ENCODE measurements at places on chromosomes 16 and 17.

DNA sequence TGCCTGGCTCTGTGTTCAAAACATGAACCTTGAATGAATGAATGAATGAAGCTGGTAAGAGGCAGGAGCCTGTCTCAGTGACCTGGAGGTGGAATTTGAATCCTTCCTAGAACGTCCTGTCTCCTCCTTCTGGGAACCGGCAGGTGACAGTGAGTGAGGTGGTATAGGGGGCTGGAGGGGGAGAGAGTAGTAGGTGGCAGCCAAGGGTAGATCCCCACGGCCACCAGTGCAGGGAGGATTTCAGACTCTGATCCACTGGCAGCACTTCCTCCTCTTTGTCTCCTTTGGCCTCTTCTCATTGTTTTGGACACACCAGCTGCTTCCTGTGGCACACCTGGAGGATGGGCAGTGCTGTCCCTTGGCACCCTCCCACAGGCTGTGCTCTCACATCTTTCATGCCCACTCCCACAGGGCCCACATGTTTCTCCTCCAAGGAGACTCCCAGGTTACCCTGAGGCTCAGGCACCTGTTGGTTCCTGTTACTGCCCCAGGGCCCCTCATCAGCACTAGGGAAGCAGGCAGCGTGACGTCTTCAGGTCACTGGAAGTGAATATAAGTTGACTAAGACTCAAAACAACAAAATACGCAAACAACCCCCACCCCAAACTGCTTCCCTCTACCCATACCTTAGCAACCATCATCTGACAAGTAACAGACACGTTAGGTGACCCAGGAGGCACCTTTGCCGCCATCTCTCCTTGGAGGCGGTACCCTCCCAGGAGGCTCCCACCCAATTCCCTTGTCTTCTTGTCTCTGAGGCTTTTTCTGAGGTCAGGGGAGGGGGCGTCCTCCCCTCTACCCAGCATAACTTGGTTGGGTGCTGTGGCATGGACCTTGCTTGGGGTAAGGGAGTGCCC lies 84.6 kb downstream of the N4BP1 start:
- DNase-seq = no peak

- no peak for DNase-seq
Observed at GRCh38 chr16:19105131-19105530, 8.6 kb upstream of the ITPRIPL2 start.

DNA sequence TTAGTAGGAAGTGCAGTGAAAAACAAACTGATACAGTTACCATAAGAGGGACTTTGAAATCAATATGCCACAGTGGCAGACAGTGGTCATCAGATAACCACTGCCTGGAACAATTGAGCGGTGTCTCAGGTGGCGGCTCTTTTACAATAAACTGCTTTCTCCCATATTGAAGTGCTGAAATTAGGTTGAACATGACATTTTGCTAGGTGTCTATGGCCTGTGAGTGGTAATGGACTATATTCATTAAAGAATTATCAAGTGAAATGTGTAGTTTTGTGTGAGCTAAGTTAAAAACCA lies 214.7 kb downstream of the RPTOR start:
- DNase-seq = peak; percentile 35

DNA sequence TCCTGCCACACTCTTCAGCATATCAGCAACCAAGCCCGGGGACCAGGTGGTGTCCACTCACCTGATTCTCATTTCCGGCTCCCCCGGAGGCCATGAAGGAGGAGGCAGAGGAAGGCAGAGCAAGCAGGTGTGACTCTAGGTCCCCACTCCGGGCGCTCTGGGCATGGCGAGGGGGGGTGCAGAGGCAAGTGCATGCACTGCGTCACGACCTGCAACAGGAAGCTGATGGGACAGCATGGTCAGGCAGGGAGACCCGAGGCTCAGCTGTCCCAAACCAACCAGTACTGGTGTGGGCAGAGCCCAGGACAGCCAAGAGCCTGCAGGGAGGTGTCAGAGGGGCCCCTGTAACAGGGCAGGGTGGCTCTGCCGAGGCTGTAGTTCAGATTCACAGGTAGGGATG lies 2.1 kb upstream of the ENGASE start:
- no peak for DNase-seq

DNA sequence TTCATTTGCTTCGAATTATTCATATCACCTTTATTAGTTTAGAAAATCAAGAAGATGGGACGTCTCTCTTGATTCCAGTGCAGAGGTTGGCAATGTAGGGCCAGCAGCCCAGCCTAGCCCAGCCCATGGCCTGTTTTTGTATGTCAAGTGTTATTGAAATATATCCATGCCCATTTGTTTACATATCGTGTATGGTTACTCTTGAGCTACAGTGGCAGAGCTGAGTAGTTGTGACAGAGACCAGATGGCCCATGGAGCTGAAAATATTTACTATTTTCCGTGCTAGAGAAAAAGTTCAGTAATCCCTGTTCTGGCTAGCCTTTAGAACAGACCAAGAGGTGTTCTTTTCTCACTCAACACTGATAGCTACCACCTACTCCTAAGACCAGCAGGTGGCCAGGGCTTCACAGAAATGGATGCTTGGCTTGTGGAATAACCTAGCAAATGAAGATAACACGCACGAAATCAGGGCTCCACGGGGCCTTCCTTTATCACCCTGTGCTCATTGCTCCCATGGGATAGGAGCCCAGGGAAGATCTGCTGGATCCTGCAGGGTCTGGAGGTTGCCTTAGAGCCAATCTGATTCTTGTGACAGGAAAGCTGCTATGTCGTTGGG lies 123.2 kb upstream of the ANKFN1 start:
- no peak for DNase-seq

DNA sequence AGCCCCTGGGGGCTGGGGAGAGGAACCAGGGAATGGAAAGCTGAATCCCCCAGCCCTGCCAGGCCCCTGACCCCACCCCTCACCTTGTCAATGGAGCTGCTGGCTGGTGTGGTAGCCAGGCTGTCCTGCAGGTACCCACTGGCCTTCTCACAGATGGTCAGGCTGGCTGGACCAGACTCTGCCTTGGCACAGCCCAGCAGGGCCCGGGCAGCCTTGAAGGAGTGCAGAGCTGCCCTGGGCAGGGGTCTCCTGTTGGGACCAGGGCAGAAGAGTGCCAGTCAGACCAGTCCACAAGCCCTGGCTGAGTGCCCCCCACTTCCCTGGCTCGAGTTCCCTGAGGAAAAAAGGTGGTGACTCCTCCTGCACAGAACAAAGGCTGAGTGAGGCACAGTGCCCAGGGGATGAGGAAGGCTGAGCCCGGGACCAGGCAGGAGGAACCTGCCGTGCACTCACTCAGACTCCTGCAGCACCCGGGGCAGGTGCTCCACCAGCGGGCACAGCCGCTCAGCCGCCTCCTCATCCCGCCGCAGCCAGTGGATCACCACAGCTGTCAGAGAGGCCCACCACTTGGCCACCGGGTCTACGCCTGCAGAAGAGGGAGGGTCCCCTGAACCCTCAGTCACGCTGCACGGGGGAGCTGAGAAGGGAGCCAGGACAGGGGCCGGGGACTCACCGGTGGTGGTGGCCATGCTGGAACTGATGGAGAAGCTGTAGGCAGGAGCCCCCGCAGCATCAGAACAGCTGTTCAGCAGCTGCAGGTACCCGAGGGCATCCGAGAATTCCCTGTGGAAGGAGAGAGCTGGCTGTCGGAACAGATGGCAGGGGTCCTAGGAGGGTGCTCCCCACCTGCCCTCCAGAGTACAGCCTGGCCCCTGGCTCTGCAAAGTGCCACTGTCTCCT lies 22.4 kb downstream of the SREBF1 start:
- no peak for DNase-seq

DNA sequence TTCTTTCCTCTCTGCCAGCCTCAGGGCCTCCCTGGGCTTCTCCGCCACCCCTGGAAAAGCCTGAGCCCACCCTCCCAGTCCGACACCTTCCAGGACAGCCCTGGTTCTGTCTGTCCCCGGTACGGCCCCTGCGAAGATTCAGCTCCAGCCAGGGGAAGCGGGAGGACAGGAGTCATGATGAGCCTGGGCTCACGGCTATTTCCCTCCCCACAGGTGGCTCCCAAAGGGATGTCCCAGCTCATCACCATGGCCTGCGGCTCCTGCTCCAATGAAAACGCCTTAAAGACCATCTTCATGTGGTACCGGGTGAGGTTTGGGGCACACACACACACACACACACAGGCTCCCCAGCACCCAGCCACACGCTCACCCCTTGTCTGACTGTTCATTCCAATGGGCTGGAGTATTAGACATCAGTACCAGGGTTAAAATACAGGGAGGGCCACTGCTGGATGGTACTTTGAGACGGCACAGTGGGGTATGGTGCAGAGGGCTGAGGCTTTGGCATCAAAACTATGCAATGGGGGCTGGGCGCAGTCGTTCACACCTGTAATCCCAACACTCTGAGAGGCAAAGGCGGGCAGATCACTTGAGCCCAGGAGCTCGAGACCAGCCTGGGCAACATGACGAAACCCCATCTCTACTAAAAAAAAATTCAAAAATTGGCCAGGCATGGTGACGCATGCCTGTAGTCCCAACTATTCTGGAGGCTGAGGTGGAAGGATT lies 32.8 kb downstream of the TMEM186 start:
- DNase-seq = no peak

DNA sequence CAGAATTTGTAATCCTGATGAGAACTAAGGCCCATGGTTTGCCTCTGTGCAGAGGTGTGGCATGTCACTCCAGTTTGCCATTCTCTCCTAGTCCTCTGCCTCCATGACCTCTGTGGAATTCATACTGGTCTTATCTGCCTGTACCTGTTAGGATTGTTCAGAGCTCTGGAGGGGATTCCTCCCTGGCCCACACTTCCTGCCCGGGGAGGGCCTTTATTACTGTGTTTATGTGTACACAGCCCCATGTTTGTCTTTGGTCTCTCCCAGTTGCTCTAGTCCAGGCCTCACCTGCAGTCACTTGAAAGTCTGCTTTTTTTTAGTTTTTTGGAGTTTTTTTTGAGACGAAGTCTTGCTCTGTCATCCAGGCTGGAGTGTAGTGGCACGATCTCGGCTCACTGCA lies 36.4 kb downstream of the RHBDL3 start:
- no peak for DNase-seq

DNA sequence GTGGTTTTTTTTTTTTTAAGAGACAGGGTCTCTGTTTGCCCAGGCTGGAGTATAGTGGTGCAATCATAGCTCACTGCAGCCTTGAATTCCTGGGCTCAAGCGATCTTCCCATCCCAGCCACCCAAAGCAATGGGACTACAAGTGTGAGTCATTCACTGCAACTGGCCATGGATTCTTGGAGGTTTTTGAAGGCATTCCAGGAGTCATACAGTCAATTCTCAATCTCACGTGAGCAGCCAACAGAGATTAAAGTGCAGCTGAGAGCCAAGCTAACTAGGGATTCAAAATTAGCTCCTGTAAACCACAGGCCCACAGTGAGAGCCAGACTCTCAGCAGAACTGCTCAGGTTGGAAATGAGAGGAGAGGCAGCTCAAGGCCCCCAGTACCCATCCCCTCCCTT lies 30.2 kb downstream of the XPO6 start:
- no peak for DNase-seq

GRCh38 chr16:85918436-85918835 lies 19.5 kb downstream of the IRF8 start:
- no peak for DNase-seq

GRCh38 chr16:31225193-31225592 lies 8.3 kb upstream of the PYDC1 start:
- no peak for DNase-seq

DNA sequence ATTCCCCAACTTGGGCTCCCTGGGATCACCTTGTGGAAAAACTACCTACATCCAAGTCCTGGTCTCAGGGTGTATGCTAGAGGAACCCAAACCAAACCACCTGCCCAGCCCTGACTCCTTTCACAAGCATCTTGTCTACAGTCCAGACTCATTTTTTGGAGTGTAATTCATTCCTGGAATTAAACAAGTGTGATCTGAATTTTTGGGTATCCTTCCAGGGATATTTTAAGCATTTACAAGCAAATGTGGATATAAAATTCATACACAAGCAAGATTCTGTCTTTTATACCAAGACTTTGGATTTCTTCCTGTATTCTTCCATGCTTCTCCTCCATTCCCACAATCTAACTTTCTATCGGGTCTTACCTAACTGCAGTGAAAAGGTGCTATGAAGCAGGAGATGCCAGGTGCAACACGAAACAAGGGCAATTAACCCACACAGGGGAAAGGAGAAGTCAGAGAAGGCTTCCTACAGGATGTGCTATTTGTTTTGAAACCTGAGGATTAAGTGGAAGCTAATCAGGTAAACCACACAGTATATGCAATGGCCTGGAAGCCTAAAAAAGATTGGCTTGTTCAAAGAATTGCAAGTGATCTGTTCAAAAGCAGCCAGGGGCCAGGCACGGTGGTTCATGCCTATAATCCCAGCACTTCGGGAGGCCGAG lies 417.2 kb upstream of the C16orf82 start:
- DNase-seq = no peak

All from activated CD4-positive, alpha-beta T cell treated with anti-CD3 and anti-CD28 coated beads, Interleukin-2, amount 50 U/mL, for 4 hours (primary cell).